ENCODE measurements at places on chromosomes 6 and 20.

- DNase-seq: no peak
These were observed 162.2 kb downstream of the LY86 start for GRCh38 chr6:6750594-6751265.

DNA sequence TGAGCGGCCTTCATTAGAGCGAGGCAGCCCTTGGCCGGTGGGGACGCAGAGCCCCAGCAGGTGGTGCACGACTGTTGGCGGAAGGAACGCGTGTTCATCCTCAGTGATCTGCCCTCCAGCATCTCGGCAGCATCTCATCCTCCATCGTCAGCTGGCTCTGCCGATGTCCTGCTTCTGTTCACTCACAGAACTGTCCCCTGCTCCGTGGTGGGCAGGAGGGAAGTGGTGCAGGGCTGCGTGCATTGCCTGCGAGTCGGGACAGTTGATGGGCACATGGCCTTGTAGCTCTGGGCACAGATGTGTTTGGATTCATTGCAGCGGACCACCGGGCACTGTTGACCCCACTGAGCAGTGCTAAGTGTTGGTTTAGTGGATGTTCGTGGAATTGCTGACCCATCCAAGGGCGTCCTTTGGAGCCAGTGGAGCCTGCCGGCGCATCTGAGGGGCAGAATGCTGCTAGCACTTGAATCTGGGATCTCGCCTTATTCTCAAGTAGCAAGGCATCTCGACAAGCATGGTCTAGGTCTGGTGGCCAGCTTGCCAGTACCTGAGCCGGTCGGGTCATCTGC lies 6.7 kb upstream of the SLC17A9 start:
- no peak for DNase-seq

GRCh38 chr6:138429761-138430160 lies 25.7 kb downstream of the HEBP2 start:
- DNase-seq: no peak

DNA sequence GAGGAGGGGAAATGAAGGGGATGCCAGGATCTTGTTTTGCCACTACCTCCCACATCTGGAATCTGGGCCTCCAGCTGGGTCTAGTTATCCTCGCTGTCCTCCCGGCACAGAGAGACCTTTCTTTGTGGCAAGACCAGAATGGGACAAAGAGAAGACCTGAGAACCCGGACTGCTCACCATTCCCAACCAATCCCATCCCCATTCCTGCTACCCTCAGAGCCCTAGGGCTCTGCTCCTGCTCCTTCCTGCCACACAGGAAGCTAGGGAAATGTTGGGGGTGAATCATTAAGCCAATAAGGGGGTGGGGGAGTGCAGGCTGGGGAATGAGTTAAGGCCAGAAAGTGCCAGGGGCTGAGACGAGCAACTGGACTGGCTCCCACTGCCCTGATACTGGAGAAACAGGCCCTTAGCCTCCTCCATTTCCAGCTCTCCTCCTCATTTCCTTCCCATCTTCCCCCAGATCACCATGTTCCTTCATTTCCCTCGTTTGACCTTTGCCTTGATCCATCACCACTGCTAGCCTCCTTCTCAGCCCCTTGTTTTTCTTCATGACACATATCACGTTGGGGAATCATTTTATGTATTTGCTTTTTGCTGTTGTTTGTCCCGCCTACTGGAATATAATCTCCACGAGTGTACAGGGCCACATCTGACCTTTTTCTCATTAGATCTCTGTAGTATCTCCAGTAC lies 4.6 kb upstream of the IER3 start:
- no peak for DNase-seq

DNA sequence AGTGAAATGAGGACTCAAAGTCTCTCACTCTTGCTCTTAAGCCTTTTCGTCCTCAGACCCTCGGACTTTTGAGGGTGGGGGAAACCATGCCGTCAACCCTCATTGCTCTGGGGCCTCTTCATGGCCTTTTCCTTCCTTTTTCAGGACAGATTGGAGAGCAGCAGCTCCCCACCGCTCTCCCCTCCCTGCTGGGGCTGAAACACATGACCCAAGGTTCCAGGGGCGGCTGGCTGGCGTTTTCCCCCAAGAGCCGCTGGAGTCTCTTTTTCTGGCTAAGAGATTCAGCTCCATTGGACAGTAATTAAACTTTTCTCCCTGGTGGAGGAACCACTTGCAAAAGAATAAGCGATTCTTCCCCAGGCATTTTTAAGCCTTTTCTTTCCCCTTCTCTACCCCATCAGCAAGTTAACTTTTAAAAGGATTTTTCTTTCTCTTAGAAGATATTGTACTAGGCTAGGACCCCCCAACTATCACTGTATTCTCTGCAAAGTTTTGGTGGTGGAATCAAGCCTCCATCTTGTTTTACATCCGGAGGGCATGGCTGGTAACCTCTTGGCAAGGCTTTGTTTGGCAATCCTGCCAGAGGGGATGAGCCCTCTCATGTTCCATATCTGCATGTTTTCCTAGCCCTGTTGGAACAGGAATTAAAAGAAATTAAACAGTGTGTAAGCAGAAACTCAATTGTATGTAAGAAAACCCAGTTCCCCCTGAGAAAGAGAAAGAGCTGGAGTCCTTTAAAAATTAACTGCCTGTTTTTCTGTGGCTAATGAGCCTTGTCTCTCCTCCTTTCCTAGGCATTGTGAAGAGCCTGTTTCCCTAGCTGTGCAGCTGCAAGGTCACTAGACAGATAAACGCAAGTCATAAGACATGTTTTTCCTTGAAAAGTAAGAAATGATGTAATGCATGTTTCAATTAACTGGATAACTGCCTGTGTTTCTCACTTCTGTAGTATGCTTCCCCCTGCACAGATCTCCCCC lies 100.8 kb upstream of the GPR6 start:
- no peak for DNase-seq

DNA sequence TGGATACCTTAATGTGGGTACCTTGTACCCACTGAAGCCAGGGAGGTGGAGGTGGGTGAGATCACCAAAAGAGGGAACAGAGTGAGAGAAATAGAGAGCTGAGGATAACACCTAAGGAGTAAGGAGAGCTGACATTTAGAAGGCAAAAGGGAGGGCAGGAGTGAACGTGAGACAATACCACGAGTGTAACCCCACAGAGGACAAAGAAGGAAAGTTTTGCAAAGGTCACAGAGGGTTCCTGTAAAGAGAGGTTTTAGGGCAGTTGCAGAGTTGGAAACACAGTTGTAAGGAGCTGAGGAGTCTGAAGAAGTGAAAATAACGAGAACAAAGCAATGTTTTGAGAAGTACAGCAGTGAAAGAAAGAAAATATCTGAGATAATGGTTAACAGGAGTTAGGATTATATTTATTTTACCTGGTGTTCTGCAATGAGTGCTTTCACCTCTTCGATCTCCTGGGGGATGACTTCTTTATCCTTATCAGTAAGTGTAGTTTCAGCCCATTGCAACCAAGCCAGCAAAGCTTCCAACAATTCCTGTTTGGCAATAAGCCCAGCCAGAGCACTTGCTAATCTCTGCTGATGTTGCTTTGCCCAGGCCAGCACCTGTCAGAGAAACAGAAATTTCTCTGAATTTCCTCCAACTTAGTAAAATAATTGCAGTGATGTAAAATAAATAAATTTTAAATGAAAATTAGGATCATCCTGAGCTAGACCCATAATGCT lies 166.8 kb downstream of the DST start:
- DNase-seq: no peak

GRCh38 chr6:39214846-39215639 lies 14.2 kb downstream of the KCNK5 start:
- DNase-seq: no peak

DNA sequence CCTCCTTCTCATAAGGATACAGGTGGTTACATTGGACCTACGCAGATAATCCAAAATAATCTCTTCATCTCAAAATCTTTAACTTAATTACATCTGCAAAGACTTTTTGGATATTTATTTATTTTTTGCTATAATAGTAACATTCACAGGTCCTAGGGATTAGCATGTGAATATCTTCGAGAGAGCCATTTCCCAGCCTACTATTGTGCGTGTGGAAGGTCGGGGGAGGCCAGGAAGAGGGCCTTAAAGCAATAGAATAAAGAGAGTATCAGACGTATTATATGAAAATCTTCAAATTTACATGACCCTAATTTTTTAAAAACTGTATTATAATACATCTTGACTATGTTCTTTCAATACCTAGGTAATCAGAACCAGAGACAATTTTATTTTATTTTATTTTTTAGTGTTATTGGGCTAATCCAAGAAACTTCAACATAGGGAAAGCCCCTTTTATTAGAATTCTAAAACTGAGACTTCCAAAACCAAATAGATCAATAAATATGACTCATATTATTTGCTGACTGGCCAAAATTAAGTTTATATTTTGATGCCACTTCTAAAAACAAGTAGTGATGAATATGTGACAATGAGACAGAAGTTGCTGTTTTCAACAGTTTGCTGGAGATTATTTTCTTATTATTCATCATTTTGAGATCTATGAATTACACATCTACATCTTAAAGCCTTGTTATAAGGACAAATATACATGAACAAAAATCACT lies 536.1 kb downstream of the NKAIN2 start:
- DNase-seq: no peak

GRCh38 chr20:9916761-9917160 lies 77.9 kb upstream of the PAK5 start:
- DNase-seq: no peak

GRCh38 chr6:47290124-47290834 lies 19.4 kb downstream of the TNFRSF21 start:
- DNase-seq: no peak

- DNase-seq: no peak
These were observed 83.8 kb downstream of the FNDC1 start for GRCh38 chr6:159252955-159253508.

DNA sequence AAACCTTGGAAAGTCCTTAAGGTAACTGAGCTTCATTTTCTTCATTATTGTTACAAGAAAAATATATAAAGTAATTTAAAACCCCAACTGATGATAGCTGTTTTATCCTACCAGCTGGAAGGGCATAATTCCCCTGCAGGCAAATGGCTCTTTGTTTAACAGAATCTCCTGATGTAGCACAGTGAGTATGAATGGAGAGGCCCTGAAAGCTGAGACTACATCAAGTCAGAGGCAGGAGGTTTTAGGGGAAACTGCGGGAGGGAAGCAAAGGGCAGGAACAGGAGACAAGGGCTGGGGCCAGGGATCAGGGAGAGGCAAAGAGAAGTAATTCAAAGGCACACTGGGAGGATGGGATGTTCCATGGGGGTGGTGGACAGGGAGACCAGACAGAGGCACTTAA lies 119.0 kb upstream of the LRFN2 start:
- DNase-seq: no peak

- DNase-seq: no peak
These were observed 46.3 kb downstream of the PPP1R14C start for GRCh38 chr6:150189122-150189521.

- DNase-seq: no peak
These were observed 147.5 kb downstream of the PHF3 start for GRCh38 chr6:63783096-63783495.

GRCh38 chr6:28802417-28803336 lies 121.1 kb downstream of the TRIM27 start:
- no peak for DNase-seq

DNA sequence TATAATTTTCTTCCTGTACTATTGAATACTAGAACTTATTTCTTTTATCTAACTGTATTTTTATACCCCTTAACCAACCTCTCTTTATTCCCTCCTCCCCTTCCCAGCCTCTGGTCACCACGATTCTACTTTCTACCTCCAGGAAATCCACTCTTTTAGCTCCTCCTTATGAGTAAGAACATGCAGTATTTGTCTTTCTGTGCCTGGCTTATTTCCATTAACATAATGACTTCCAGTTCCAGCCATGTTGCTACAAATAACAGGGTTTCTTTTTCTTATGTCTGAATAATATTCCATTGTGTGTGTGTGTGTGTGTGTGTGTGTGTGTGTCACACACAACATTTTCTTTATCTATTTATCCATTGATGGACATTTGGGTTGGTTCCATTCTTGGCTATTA lies 152.3 kb upstream of the OLIG3 start:
- no peak for DNase-seq

GRCh38 chr6:26394289-26394688 lies 7.8 kb upstream of the BTN3A1 start:
- DNase-seq: no peak

GRCh38 chr20:48791666-48792071 lies 36.1 kb downstream of the PREX1 start:
- DNase-seq: no peak

GRCh38 chr6:167034056-167034455 lies 34.9 kb downstream of the CEP43 start:
- DNase-seq: no peak
